ENCODE measurements at places on chromosomes 3 and 15. TPM values are rescaled to one million over a fixed set of nuclear protein-coding genes. Genes with fewer than 3 reads are reported as not detected.

ZBTB20 gene
- 84.2 TPM for total RNA-seq

SRGAP3 gene
- total RNA-seq = 10.1 TPM

DNA sequence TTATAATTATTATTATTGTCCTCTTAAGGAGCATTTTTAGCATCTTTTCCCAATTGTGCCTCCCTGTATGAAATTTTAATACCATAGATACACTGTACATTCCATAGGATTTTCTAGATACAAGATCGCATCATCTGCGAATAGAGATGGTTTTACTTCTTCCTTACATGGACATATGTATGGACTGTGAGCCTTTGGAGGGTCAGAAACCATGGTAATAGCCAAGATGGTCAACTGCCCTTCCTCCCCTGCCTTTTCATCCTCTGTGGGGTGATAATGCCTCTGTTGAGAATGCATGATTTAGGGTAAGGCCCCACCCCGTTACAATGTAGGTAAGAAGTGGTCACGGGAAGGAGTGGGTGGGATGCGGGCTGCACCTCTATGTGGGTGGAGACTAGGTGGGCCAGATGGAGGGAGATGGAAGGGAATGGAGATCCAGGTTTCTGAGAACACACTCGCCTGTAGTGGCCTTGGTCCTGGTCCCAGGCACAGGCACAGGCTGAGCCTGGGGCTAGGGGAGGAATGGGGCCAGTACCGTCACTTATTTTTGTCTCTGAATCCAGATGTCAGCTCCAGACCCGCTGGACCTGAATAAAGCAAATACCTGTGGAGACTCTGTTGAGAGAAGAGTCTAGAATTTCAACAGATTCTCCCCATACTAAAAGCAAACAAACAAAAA lies 31.7 kb downstream of the GOLGA6A start:
- DNase-seq = no peak

DNA sequence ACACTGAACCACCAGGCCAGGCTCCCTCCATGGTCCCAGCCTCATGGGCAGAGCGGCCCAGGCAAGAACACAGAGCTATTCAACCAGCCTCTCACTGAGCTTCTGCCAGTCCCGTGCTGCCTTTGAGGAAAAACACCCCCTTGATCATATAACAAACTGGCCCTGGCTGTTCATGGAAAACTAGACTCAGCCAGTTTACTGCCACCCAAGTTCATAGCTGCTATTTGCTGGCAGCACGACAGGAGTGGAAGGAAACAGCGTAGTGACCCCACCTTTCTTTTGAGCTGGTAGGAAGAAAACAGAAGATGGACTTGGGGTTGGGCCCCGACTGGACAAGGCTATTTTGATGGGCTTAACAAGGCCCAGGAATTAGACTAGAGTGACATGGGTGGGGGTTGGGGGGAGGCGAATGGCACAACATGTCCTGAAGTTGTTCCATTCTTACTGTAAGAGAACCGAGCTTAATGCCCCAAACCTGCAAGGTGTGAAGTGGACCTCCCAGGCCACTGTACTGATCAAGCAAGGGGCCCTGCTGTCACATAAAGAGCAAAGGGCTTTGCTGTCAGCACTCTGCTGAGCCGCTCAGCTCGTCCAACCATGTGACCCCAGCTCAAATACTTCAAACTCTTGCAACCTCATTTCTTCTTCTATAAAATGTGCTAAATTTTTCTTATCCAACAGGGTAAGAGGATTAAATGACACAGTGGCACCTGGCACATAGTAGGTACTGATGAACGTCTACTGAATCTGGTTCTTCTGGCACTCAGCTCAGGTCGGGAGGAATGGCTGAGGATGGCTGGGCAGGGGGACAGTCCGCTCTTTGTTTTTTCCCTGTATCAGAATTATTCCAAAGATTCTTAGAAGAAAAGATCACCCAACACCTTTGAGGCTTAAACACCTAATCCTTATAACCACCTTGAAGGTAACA lies 1.6 kb downstream of the FBXL22 start:
- DNase-seq = no peak

DNA sequence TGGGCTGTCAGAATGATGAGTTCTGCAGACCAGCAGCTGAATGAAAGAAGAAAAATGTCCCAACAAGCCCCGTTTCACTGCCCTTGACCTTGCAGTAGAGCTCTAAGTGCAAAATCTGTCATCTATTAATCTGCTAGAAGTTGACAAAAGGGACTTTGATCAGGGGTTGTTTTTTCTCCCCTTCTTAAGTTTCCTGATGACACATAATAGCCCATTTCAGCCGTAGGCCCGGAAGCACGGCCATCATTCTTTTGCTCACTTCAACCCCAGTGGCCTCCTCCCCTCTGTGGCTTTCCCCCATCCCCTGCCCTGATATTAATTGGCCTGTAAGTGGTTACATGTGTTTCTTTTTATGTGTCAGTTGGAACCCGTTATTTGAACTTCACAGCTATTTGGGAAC lies 298.9 kb downstream of the RPLP1 start:
- DNase-seq = no peak

- no peak for DNase-seq
Observed at GRCh38 chr3:156120528-156121251, at the start of gene KCNAB1. Gene KCNAB1, plus strand, starts transcription at chr3:156120578.

- no peak for DNase-seq
Observed at GRCh38 chr15:92853222-92853621, 46.9 kb upstream of the CHD2 start.

DNA sequence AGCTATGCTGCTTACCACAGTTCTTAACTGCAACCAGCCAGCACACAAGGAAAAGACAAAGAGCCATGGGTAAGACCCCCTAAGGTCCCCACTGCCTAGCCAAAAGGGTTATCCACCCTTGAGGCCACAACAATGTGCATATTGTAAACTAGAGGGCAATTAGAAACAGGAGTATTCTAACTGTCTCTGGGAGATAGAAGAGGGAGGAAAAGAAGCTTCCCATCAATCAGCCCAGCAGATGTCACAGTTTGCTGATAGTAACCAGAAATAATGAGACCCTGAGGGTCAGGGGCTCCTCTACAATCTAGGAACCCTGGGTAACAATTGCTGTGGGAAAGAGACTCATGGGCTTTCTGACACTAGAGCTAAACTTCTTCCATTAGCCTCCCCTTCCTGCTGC lies 20.6 kb upstream of the IFT57 start:
- no peak for DNase-seq

- peak; percentile 24 for DNase-seq
Observed at GRCh38 chr3:134857776-134858362, 62.8 kb downstream of the EPHB1 start.
